Kidney epithelial cell (primary cell): ENCODE measurements at places on chromosomes 3 and 15.
A peak's percentile ranks its signal among the peaks of the same experiment; 100 is the strongest.

DNA sequence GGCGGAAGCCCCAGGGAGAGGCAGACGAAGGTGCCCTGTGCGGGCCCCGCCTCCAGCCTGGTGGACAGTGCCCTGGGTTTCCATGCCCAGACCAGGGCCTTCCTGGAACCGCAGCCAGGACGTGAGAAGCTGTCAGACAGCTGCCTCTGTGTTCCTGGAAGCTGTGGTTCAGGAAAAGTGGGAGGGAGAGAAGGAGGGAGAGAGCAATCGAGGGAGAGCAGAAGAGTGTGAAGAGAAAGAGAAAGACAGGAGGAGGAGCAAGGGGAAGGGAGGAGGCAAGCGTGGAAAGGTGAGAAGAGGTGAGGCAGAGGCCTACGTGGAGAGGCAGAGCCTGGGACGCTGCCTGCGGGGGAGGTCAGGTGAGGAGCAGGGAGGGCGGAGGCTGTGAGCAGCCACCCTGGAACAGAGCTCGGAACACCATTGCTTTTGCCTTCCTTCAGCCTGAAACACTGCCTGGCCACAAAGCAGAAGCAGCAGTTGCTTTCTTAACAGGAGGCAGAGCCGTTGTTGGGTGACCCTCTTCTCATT is 18.6 kb downstream of the ZDHHC19 start:
- no peak for DNase-seq

GRCh38 chr3:59052803-59053411 is 3.1 kb upstream of the CFAP20DC start:
- no peak for DNase-seq

DNA sequence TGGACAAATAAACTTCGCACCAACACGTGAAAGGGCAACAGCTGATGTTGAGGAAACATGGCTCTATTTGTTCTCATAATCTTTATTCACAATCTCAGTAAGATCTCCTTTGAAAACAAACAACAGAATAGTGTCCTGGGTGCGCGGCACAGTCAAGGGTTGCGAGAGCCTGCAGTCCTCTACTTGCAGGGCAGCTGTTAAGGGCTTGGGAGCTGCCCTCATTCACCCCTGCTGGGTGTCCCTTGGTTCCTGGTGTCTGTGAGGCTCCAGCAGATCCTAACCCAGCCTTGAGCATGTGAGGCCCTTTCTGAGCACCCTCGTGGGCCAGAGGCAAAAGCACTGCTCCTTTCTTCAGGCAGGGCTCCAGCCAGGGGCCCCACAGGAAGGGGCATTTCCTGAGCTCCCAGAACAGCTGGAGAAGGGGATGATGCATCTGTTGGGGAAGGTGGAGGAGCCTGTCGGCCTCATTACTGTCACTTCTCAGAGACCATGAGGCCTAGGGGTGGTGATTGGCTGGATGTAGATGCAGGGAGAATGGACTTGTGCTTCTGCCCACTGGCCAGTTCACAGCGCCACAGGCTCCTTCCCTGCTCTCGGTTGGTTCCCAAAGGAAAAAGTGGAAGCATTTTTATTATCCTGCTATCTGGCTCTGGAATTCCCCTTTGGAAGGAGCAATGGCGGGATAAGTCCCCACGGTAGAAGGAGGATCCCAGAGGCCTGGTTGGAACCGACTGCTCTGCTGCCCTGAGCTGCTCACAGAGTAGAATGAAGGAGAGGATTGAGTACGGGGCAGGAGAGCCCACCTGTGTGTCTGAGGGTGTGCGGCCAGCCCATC is 51.9 kb upstream of the KLF13 start:
- no peak for DNase-seq

- DNase-seq = no peak
These were observed 25.0 kb upstream of the LIPC start for GRCh38 chr15:58406811-58407210.

DNA sequence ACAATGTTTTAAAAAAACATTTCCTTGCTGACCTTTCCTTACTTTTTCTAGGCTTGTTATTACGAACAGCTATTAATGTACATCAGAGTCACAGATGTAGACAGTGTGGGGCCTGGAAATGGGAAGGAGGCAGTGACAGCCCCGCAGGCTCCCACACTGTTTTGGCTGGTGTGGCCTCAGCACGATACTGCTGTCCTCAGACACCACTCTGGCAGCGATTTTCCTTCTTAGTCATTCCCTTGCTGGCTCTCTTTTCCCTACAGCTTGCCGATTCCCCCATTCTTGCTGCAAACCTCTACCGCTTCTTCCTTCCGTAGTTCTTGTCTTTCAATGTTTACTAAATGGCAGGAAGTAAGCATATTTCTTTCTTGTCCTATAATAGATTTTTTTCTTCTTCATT is 113.1 kb downstream of the ABI3BP start:
- DNase-seq = no peak

GRCh38 chr3:138624518-138624917 is 15.9 kb downstream of the FAIM start:
- no peak for DNase-seq

- DNase-seq = no peak
These were observed 14.2 kb upstream of the ZNF148 start for GRCh38 chr3:125389282-125389681.

GRCh38 chr3:94737116-94737515 is 674.3 kb downstream of the NSUN3 start:
- DNase-seq = no peak

GRCh38 chr15:47412136-47412535 is 305.2 kb upstream of the SEMA6D start:
- DNase-seq = no peak

GRCh38 chr3:155390351-155390750 is 96.9 kb upstream of the STRIT1 start:
- no peak for DNase-seq

GRCh38 chr15:64681424-64682024 is 93.9 kb downstream of the RBPMS2 start:
- no peak for DNase-seq

DNA sequence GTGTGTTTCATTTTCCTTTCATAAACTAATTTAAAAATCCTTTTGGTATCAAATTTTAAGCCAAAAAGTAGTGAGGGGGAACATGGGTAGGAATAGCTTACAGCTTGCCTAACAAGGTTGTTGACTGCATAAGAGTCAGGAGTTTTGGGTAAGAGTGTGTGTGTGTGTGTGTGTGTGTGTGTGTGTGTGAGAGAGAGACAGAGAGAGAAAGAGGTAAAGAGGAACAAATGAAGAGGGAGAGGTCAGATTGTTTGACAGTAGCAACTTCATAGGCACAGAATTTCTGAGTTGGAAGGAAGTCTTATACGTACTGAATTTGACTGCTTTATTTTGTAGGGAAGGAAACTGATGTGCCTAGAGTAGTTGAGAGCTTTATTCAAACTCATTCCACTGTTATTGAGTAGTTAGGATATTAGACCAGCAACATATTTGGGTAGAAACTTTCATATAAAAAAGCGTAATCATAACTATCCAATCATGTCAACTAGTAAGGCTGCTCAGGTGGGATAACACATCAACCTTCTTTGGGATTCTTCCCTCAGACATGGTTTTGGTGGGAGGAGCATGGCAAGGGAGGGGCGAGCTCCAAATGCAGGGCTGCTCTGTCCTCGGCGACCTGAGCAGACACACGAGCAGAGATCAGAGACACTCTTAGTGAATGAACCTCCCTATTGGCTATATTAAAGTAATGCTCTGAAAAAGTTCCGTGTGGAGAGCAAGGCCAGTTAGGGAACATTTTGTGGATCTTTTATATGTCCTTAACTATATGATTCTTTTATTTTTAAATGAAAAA is 86.4 kb downstream of the LPP start:
- DNase-seq = no peak

DNA sequence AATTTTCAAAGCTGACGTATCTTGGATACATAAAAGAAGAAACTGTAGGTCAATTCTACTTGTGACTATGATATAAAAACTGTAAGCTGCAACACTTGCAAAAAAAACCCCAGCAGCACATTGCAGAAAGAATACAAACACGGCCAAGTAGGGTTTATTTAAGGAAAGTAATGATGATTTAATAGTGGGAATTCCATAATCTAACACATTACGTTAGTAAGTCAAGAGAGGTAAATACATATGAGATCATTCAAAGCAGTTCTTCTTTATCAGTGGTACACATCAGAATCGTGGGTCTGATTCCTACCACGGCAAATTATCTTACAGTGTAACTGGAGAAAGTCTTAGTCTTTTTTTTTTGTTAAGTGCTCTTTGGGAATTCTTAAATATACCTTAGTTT is 292.4 kb upstream of the WNT5A start:
- DNase-seq = no peak

- no peak for DNase-seq
These were observed 1227.3 kb downstream of the ROBO1 start for GRCh38 chr3:78540485-78540884.

DNA sequence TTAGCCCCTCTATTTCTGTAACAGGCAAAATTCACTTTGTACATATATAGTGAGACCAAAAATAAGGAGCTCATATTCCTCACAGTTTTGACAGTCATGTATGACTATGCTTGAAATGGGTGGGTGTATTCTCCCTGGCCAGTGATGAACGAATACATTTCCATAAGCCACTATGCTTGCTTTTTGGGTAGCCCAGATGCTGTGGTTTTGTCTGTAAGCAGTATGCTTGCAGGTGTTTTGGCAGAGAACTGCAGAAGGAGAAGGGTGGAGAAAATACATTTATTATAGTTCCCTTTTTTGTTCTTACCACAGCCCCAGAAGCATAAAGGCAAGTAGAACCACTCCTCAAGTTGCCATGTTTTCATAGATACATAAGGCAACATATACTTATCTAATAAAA is 131.2 kb downstream of the RBMS3 start:
- no peak for DNase-seq

DNA sequence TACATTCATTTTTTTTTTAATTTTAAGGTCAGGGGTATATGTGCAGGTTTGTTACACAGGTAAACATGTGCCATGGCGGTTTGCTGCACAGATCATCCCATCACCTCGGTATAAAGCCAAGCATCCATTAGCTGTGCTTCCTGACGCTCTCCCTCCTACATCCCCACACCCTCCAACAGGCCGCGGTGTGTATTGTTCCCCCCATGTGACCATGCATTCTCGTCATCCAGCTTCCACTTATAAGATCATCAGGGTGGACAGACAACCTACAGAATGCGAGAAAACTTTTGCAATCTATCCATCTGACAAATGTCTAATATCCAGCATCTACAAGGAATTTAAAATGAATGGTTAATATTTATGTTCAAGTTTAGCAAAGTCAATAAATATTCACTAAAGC is 19.4 kb downstream of the ILDR1 start:
- DNase-seq = no peak

DNA sequence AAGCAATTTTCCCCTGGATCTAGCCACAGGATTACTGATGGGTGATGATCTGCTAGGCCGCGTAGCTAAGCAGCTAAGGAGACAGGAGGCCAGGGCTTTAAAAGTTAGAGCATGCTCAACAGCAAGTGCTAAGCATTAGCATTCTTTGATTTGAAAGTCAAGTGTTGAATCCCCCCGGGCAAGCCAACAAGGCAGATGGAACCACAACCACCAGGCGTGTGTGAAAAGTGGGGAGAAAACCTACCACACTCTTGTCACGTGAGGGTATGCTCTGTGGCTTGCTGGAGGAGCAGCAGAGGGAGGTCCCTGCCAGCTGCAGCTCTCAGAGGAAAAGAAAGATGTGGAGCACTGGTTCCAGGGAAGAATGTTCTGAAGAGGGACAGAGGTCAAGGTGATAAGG is 20.9 kb downstream of the SLC51A start:
- no peak for DNase-seq

GRCh38 chr3:176514297-176514696 is 683.0 kb downstream of the TBL1XR1 start:
- no peak for DNase-seq

DNA sequence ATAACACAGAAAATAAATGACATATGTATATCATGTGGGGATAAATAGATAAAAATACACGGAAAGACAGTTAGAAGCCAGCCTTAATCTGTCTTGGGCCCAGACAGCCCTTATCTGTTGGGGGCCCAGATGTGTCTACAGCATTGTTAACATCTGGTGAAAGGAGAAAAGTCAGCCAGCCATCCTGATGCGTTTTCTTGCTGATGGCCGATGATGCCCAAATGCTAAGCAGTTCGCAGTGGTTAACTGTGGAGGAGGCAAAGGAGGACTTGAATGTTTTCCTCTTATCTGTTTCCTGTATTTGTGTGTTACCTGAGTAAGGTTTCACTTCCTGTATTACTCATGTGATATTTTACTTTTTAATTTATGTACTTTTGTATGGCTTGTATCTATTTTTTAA is 46.2 kb downstream of the NOX5 start:
- DNase-seq = no peak

GRCh38 chr15:55110446-55110845 is 86.3 kb downstream of the RSL24D1 start:
- DNase-seq = no peak

DNA sequence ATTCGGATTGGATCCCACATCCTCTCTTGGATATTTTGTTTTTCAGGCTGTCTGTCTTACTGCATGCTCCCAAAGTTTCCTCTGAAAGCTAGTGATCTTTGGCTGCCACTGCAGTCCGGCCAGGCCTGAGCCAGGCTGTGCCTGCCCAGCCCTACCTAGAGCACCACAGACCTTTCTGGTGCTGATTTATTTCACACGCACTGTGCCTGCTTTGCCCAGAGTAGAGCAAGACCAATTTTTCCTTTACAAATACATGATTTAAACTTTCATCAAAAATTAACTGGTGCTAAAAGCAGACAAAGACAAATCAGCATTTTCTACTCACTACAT is 28.0 kb upstream of the NDUFB4 start:
- no peak for DNase-seq

GRCh38 chr3:73786321-73786807 is 161.6 kb upstream of the PDZRN3 start:
- peak; percentile 88 for DNase-seq

DNA sequence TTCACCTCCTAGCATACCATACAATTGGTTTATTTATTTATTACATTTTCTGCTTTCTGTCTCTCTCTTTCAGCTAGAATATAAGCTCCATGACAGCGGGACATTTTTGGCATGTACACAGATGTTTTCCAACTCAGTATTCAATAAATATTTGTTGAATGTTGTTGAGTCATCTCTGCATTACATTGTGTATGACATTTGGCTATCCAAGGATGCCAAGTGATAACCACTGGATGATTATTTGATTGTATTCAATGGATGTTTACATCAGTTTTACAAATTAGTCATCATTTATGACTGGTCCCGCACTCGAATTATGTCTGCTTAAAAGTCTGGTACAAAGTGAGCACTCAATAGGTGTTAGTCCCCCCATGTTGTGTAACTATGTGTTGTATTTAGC is 49.5 kb upstream of the STXBP5L start:
- no peak for DNase-seq

- DNase-seq = peak; percentile 97
These were observed 37.8 kb downstream of the CCNL1 start for GRCh38 chr3:157122116-157122515.

GRCh38 chr3:96756516-96756915 is 57.9 kb upstream of the EPHA6 start:
- no peak for DNase-seq

DNA sequence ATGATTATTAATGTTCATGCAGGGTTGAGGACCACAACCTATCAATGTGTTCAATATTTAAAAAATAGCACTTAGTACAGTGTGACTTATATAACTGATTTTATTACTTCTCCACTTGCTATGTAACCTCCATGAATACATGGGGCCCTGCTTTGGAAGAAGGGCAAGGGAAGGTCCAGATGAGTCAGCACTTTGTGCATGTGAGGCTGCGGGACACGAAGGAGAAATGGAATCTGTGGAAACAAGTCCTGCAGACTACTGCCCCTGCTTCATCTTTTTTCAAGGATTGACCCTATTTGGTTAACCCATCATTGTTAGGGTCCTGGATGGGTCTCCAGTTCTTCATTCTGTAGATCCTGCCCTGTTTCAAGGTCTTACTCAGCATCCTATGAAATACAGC is 1.6 kb downstream of the NXPE3 start:
- peak; percentile 41 for DNase-seq

GRCh38 chr15:59298225-59298853 is 74.3 kb downstream of the MYO1E start:
- peak; percentile 91 for DNase-seq
